Activated T-helper 1 cell treated with anti-CD3 and anti-CD28 coated beads, Interleukin-12 subunit alpha, Interleukin-12 subunit beta, Interleukin-2, Interleukin-4 antibody, amounts not matched to agents 30 ng/mL and 10 ng/mL and 1 ng/mL, durations not matched to agents 14 hours and 24 hours and 36 hours (primary cell): ENCODE measurements at places on chromosomes 16 and 17. TPM values are rescaled to one million over a fixed set of nuclear protein-coding genes. Genes with fewer than 3 reads are reported as not detected.

DNA sequence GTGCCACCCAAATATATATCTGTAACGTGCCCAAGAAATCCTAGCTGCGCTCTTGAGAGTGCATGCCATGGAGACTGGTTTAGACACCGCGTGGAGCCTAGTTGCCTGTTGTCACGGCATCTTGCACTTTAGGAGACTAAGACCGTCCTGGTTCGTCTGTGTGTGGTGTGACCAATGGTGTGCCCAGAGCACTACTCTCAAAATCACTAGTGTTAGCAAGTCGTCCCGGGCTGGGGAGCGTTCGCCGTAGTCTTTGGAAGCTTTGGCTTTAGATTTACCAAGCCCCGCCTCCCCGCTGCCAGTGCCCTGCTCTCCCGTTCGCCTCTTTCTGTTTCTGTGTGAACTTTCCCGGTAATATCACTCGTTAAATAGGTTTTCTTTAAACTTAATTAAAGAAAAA, 27.0 kb downstream of the CLUH start:
- no peak overlapping the region for H3K27ac ChIP-seq
- DNase-seq: no peak
- peaks cover 6% of the 10 kb centered on the region for H3K4me1 ChIP-seq
- no peaks in the 10 kb centered on the region for H3K27me3 ChIP-seq

- no peak for DNase-seq
- H3K27ac ChIP-seq: peak overlapping the region; percentile 45
- H3K27me3 ChIP-seq: no peaks in the 10 kb centered on the region
- H3K4me3 ChIP-seq: no peak overlapping the region
- H3K36me3 ChIP-seq: peaks cover 3% of the 10 kb centered on the region
These were observed 300.6 kb downstream of the SOX9 start for GRCh38 chr17:72421128-72422092.

DNA sequence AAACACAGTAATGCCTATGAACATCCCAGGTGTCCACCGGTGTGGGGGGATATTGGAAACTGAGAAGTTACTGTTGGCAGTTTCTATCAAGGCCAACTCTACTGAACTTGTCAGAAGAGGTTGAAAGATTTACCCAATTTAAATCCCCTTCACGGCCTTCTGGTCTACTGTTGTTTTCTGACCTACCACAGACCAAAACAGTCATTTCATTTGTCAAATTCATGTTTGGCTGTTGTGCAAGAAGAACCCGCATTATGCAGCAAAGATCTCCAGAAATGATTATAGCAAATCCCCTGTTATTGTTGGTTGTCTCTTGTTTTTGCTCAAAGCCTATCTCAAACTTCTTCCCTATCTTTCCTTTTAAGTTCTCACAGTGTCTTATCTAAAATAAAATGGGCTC, 73.1 kb upstream of the MAF start:
- no peaks in the 10 kb centered on the region for H3K27me3 ChIP-seq
- H3K4me1 ChIP-seq: no peaks in the 10 kb centered on the region
- DNase-seq: no peak
- H3K27ac ChIP-seq: no peak overlapping the region
- H3K4me3 ChIP-seq: no peak overlapping the region
- peaks cover 4% of the 10 kb centered on the region for H3K36me3 ChIP-seq

- H3K36me3 ChIP-seq: peaks cover 52% of the 10 kb centered on the region
- DNase-seq: no peak
- peaks cover 4% of the 10 kb centered on the region for H3K27me3 ChIP-seq
- H3K27ac ChIP-seq: peak overlapping the region; percentile 93
- peaks cover 78% of the 10 kb centered on the region for H3K4me1 ChIP-seq
These were observed 4.5 kb downstream of the PRKCB start for GRCh38 chr16:23840310-23840709.

GRCh38 chr17:67492251-67492740, 115.2 kb downstream of the PITPNC1 start:
- DNase-seq: no peak
- no peak overlapping the region for H3K27ac ChIP-seq
- no peak overlapping the region for H3K4me3 ChIP-seq
- peaks cover 11% of the 10 kb centered on the region for H3K36me3 ChIP-seq
- no peaks in the 10 kb centered on the region for H3K27me3 ChIP-seq
- peaks cover 9% of the 10 kb centered on the region for H3K4me1 ChIP-seq

GRCh38 chr17:55605705-55606487, 94.6 kb upstream of the SMIM36 start:
- H3K4me1 ChIP-seq: no peaks in the 10 kb centered on the region
- H3K27ac ChIP-seq: no peak overlapping the region

- H3K4me1 ChIP-seq: peaks cover 53% of the 10 kb centered on the region
- H3K27ac ChIP-seq: no peak overlapping the region
- H3K36me3 ChIP-seq: peaks cover 16% of the 10 kb centered on the region
- no peak for DNase-seq
- H3K4me3 ChIP-seq: peak overlapping the region; percentile 89
These were observed 1.4 kb downstream of the WIPI1 start for GRCh38 chr17:68455901-68456338.

Gene MTHFSD
- total RNA-seq: 30.6 and 31.8 TPM in 2 replicates

Gene KRTAP3-1
- total RNA-seq: not detected in 2 replicates

Gene WFIKKN1
- 0.34 and 0.44 TPM in 2 replicates for total RNA-seq

- peaks cover 34% of the 10 kb centered on the region for H3K4me1 ChIP-seq
- DNase-seq: no peak
- no peak overlapping the region for H3K27ac ChIP-seq
These were observed 4.8 kb downstream of the RABEP1 start for GRCh38 chr17:5286846-5287245.

- DNase-seq: no peak
- H3K4me3 ChIP-seq: no peak overlapping the region
- no peaks in the 10 kb centered on the region for H3K4me1 ChIP-seq
- no peaks in the 10 kb centered on the region for H3K36me3 ChIP-seq
These were observed 201.6 kb upstream of the SOX9 start for GRCh38 chr17:71919186-71919585.

GRCh38 chr17:11598274-11599221, at the start of gene DNAH9:
TSS of gene DNAH9 (plus strand) at chr17:11598470. CDS start at chr17:11598499, 29 bp downstream.
- no peaks in the 10 kb centered on the region for H3K36me3 ChIP-seq
- no peak for DNase-seq
- no peak within 1 kb of the TSS for H3K4me3 ChIP-seq
- no peaks in the 10 kb centered on the region for H3K4me1 ChIP-seq
- H3K27ac ChIP-seq: no peak within 1 kb of the TSS

Gene FSCN2
- total RNA-seq: 0.52 and 0.64 TPM in 2 replicates

- H3K27me3 ChIP-seq: no peaks in the 10 kb centered on the region
- peaks cover 17% of the 10 kb centered on the region for H3K4me1 ChIP-seq
These were observed 97.9 kb downstream of the ADCY9 start for GRCh38 chr16:4018391-4018790.

Gene C16orf86
- 0.86 and 1.4 TPM in 2 replicates for total RNA-seq

- peaks cover 34% of the 10 kb centered on the region for H3K36me3 ChIP-seq
- H3K27me3 ChIP-seq: no peaks in the 10 kb centered on the region
- H3K4me1 ChIP-seq: peaks cover 46% of the 10 kb centered on the region
- peak overlapping the region; percentile 56 for H3K27ac ChIP-seq
- no peak for DNase-seq
These were observed 195.2 kb upstream of the CHMP6 start for GRCh38 chr17:80796430-80796861.

Gene GRAPL
- 5.9 and 8.3 TPM in 2 replicates for total RNA-seq

Gene KRT23
- not detected in 2 replicates for total RNA-seq

DNA sequence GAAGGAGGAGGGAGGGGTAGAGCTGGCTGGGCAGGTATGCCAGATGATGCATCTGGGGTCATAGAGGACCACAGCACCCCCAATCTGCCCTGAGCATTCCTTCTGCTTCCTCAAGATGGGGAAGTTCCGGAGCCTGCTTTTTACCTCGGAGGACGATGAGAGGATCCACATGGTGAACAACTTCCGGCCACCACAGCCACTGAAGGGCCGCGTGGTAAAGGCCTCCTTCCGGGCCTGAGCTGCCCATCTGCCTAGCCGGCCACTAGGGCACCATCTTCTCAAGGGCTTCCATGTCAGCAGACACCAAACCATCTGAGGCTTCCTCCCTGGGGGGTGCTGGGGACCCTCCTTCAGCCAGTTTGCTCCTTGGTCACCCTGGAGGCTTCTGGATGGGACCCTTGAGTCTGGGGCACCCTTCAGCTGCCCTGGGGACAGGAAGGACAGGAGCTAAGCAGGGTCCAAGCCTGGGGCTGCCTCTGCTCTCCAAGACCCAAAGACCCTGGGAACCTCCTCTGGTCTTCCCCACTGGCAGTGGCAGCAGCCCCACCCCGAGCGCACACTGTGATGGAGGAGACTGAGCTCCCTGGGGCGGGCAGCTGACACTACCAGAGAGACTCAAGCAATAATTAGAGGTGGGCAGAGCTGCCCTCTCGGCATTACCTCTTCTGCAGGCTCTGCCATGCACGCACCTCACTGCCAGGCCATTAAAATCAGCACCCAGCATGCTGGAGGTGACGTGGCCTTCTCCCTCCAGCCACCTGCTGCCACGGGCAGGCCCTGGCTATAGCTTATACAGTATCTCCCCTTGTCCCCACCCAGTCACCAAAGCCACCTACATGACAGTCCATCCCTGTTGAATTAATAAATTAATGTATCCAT, 9.3 kb downstream of the CA7 start:
- H3K27me3 ChIP-seq: no peaks in the 10 kb centered on the region
- peaks cover 1% of the 10 kb centered on the region for H3K4me1 ChIP-seq
- no peaks in the 10 kb centered on the region for H3K36me3 ChIP-seq
- H3K27ac ChIP-seq: no peak overlapping the region
- DNase-seq: no peak
- H3K4me3 ChIP-seq: no peak overlapping the region

DNA sequence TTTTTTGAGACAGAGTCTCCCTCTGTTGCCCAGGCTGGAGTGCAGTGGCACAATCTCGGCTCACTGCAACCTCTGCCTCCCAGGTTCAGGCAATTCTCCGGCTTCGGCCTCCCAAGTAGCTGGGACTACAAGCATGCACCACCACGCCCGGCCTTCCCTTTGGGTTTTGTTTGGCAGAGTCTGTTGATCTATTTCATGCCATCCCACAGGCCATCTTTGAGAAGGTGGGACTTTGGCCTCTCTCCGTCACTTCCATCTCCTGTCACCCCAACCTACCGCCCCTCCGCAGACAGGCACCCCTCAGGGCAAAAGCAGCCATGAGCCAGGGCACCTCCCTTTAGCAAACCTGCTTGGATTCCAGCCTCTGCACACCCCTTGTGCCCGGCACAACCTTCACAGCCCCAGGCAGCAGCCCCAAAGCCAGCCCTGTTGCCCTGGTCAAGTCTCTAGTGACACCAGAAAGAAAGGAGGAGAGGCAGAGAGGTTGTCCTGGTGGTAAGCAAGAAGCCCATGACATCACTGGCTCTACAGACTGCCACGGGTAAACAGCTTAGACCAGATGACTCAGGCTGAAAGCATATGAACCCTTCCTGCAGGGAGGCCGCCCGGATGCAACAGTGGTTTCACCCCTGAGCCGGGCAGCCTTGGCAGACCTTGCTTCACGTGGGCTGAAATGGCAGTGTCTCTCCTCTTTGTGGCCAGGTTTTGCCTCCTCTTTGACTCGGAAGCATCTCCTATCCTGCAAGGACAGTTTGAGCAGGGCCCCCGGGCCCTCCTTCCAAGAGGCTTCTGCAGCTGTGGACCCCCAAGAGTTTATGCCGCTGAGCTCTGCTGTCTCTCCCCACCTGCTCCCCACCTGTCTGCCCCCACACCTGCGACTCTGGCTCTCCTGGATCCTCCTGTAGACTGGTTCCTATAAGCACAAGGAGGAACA, 8.1 kb upstream of the TIMP2 start:
- H3K4me3 ChIP-seq: no peak overlapping the region
- DNase-seq: peak; percentile 32
- H3K4me1 ChIP-seq: peaks cover 4% of the 10 kb centered on the region

GRCh38 chr17:44187131-44187899, 543 bp downstream of the TMUB2 start:
- peaks cover 24% of the 10 kb centered on the region for H3K36me3 ChIP-seq
- no peaks in the 10 kb centered on the region for H3K27me3 ChIP-seq
- H3K4me3 ChIP-seq: peak overlapping the region; percentile 100
- H3K27ac ChIP-seq: peak overlapping the region; percentile 99
- no peak for DNase-seq

Gene SPN
- 191 and 196 TPM in 2 replicates for total RNA-seq

GRCh38 chr17:7932483-7932891, 481 bp downstream of the CNTROB start:
- peak overlapping the region; percentile 99 for H3K4me3 ChIP-seq
- peaks cover 42% of the 10 kb centered on the region for H3K4me1 ChIP-seq
- H3K27me3 ChIP-seq: no peaks in the 10 kb centered on the region
- H3K27ac ChIP-seq: peak overlapping the region; percentile 99
- H3K36me3 ChIP-seq: peaks cover 22% of the 10 kb centered on the region

Gene ACAP1
- 260 and 266 TPM in 2 replicates for total RNA-seq

DNA sequence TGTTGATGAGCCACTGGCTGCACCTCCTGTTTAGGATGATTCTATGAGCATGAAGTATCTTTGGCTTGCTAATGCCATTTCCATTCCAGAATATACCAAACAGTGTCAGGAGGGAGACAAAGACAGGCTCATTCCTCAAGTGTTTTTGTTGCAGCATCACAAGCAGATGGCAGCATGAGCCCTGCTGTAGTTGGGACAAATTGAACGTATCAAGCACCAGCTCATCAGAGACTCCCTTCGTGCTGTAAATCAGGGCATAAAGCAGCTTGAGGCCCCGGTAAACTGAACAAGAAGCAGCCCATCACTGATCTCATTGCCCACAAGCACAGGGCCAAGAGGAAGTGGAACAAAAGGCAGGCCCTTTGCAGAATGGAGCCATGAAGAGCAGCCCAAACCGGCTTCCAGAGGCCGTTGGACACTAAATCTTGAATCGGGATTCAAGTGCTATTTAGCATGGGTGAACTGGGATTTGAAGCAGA, 45.9 kb upstream of the HS3ST3A1 start:
- peaks cover 9% of the 10 kb centered on the region for H3K27me3 ChIP-seq
- H3K36me3 ChIP-seq: no peaks in the 10 kb centered on the region
- no peak overlapping the region for H3K4me3 ChIP-seq

Gene CDH3
- total RNA-seq: 0.26 and 0.51 TPM in 2 replicates
